ENCODE measurements at places on chromosomes 16 and 17.

DNA sequence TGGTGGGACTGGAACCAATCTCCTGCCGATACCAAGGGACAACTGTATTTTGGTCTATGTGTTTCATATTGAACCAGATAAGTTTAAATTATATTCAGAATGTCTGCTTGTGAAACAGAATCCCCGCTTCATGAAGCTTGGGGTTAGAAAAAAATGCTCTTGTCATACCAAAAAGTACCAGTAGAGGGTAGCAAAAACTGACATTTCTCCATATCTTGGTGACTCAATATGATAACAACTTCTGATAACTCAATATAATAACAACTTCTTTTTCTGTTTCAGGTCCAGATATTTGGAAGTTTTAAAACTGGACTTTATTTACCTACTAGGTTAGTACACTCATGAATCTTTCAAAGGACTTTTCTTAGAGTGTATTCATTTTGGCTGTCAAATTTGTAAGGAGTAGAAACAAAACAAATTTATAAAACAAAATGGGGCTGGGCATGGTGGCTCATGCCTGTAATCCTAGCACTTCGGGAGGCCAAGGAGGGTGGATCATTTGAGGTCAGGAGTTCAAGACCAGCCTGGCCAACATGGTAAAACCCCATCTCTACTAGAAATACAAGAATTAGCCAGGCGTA, 52.3 kb upstream of the ADCY7 start:
- DNase-seq, result peak; percentile 52

DNA sequence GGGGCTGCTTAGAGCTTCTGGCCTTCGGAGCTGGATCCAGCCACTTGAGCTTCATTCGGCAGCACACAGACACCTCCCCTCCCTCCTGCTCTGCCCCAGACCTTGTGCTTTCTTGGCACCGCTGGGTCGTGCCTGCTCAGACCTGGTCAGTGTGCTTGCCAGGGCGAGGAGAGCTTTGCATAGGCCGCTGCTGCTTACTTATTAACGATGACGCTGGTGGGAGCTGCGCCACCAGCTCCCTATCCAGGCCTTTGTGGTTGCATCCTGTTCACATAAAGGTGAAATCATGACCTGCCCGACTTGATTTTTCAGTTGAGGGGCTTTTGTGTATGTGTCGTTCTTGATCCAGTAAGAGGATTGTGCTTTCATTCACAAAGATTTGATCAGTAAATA, 101.1 kb downstream of the MSI2 start:
- no peak for DNase-seq

DNA sequence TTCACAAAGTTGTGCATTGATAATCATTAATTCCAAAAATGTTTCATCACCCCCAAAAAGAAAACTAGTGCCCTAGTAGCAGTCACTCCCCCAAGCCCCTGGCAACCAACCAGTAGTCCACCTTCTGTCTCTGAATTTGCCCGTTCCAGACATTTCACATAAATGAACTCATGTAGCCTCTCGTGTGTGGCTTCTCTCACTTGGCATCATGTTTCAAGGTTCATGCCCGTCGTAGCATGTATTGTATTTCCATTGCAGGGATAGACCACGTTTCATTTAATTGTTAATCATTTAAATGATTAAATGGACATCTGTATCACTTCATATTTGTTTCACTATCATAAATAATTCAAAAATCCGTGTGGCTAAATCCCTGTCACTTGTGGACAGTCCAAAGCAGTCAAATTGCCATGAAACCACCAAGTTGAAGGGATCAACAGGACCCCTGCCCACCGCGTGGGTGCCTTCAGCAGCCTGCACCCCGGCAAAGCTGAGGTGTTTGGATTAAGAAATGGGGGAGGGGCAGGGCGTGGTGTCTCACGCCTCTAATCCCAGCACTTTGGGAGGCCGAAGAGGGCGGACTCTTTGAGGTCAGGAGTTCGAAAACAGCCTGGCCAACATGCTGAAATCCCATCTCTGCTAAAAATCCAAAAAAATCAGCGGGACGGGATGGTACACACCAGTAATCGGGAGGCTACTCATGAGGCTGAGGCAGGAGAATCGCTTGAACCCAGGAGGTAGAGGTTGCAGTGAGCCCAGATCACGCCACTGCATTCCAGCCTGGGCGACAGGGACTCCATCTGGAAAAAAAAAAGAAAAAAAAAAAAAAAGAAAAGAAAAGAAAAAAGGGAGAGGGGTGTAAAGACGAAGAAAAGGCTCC, 8.7 kb upstream of the FLYWCH2 start:
- peak; percentile 14 for DNase-seq

- DNase-seq, result no peak
Observed at GRCh38 chr16:27724482-27725235, 174.7 kb downstream of the KATNIP start.

DNA sequence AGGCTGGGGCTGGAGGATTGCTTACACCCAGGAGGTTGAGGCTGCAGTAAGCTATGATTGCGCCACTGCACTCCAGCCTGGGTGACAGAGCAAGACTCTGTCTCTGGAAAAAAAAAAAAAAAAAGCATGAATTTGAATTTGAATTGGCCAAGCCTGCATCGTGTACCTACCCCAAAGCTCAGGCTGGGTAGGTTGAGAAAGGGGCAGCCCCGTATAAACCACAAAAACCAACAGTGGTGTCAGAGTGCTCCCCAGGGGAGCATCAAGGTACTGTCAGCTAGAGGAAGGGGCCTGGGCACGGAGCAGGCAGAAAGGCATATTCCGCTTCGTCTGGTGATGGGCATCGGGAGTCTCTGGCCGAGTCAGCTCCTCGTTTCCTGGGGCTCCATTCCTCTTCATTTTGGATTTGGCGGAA, 40.9 kb downstream of the RAP1GAP2 start:
- no peak for DNase-seq

GRCh38 chr17:4739122-4740024, at the start of the genes CXCL16 and ZMYND15:
Gene CXCL16, minus strand, starts transcription at chr17:4739928. Its CDS starts 589 bp downstream, at chr17:4739339.
Gene ZMYND15, plus strand, starts transcription at chr17:4739833. Its CDS starts 716 bp downstream, at chr17:4740549.
- DNase-seq, result no peak

DNA sequence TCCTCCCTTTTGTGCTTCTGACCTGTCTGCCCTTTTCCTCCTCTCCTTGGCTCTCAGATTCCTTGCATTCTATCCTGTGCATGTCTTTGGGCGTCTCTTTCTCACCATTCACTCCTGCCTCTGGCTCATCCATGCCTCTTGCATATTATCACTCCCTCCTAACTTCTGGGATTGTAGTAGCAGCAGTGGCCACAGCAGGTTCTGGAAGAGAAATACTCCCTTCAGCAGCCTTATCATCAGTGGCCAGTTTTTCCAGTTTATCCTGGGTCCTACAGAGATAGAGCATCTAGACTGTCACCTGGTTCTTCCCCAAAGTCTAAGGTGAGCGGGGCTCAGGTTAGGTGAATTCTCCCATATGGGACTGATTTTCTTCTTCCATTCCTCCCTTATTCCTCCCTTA, 354.0 kb upstream of the CCL2 start:
- no peak for DNase-seq

DNA sequence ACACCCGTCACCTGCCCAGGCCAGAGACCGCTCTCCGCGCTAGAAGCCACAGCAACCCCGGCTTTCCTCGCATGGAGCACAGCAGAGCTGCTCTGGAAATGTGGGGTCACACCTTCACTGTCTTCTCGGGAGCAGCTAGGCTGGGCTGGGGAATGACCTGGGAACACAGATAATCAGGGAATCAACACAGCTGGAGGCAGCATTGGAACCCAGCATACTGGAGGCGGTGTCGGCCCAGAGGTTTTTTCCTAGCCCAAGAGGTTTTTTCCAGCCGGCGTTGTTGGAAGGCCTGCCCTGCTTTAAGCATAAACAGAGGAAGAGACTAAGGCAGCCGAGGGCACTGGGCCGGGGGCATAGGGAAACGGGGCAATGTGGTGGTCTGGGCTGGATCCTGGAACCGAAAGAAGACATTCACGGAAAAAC, 791 bp upstream of the PLD6 start:
- DNase-seq, result no peak

GRCh38 chr17:64920419-64921172, 1.3 kb upstream of the LRRC37A3 start:
- no peak for DNase-seq

- DNase-seq, result peak; percentile 84
Observed at GRCh38 chr17:49315551-49316257, 46.3 kb downstream of the ZNF652 start.

DNA sequence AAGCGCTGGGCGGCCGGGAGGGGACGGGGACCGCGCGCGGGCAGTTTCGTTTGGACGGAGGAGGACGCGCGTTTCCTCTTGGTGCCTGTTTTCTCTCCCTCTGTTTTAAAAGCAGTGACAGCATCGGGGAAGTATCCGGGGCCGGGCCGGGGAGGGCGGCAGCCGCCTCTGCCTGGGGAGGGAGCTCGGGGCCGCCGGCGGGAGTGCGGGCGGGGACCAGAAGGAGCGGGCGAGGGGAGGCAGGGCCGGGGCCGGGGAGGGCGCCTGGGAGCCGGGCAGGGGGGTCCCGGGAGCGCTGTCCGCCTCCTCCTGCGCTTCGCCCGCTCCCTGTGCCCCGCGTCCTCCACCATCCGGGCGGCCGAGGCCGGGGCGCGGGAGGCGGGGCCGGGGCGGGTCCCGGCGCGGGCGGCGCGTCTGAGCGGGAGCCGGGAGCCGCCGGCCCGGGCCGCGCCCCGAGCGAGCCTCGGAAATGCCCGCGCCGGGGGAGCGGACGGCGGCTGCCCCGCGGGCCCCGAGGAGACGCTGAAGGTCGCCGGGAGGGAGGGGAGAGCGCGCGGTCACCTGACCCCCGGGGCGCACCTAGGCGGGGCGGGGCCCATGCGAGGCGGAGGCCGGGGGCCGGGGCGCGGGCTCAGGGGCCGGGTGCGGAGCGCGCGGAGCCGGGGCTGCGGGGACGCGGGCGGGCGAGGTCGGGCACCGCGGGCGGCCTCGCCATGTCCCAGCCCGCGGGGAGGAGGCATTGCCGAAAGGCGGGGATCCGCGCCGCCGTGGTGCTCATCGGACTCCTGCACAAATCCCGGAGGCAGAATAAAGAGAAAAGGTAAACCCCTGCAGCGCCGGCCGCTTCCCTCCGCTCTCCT, 57.3 kb downstream of the RAP1GAP2 start:
- peak; percentile 16 for DNase-seq

DNA sequence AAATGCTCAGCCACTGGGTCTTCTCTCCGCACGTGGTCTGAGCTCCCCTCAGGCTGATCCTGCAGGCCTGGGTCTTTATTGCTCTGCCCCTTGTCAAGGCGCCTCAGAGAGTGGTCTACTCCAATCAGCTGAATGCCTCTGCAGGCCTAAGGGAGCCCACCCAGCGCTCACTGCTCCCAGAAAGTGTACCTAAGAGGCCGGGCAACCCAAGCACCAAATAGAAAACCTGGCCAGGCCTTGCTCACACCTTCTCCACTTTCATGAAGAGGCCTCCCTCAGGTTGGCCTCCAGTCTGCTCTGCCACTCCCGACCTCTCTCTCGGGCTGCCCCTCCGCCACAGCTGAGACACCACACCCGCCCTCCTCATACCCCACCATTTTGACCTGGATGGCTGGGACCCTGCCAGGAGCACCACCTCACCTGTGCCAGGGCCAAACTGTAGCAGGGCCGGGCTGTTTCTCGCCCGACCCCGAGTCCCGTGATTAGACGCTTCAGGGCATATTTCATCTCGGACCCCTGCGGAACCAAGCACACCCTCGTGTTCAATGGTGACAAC, 665 bp downstream of the MYBBP1A start:
- DNase-seq, result no peak

- no peak for DNase-seq
Observed at GRCh38 chr17:9517396-9517795, 58.2 kb downstream of the STX8 start.

- no peak for DNase-seq
Observed at GRCh38 chr16:10812312-10813098, 6.1 kb downstream of the TVP23A start.

- DNase-seq, result no peak
Observed at GRCh38 chr17:32370426-32370825, 20.5 kb downstream of the ZNF207 start.

GRCh38 chr17:37096071-37096470, 147.3 kb downstream of the AATF start:
- DNase-seq, result no peak

DNA sequence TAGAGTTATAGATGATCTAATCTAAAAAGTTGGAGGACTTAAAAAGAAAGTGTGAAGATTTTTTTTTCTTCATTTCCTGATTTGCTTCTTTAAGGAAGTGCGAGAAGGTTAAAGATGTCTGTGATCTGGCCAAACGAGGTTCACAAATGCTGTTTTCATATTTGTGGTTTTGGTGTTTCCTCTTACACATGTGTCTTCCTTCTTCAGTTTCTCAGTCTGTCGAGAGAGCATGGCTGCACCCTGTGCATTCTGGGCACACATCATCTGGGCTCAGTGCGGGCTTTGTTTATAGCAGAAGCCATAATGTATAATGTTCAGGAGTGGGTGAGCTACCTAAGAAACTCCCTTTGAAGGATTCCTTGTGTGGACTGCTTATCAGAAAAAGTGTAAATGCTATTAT, 260.4 kb upstream of the TBX2 start:
- peak; percentile 81 for DNase-seq

GRCh38 chr16:11757671-11758545, 15.3 kb upstream of the TXNDC11 start:
- peak; percentile 42 for DNase-seq

DNA sequence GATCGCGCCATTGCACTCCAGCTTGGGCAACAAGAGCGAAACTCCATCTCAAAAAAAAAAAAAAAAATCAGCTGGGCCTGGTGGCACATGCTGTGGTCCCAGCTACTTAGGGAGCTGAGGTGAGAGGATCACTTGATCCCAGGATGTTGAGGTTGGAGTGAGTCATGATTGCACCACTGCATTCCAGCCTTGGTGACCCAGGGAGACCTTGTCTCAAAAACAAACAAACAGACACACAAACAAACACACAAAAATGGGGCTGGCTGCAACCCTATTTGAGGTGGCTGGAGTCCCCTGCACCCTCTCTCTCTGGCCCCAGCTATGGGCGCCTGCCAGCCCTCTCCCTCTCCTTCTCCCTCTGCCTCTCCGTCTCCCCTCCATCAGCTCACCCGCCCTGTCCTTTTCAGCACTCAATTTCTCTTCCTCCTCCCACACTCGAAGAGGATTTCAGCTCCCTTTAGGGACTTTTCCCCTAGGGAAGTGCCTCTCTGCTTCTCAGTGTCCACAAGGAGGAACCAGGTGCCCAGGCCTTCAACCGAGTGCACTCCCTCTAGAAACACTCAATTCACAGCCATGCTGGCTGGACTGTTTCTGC, 17.5 kb upstream of the TFAP4 start:
- peak; percentile 36 for DNase-seq

DNA sequence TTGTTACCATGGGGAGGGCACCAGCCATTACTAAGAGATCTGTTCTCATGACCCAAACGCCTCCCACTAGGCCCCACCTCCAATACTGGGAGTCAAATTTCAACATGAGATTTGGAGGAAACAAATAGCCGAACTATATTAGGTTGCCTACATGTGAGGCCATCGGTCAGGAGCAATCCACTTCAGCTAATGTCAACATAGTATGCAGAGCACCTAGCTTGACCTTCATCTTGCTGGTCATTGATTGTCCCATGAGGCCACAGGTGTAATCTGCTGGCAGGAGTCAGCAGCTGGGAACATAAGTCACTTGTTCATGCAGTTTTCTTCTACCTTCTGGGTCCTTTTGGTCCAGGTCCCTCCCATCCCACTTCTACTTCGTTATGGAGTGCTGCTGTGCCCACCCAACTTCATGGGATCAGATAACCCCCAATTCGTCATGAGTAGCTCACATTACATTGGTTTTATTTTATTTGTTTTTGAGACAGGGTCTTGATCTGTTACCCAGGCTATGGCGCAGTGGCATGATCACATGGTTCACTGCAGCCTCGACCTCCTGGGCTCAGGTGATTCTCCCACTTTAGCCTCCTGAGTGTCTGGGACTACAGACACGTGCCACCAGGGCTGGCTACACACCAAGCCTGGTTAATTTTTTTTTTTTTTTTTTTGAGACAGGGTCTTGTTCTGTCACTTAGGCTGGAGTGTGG, 5.9 kb upstream of the KPNA2 start:
- DNase-seq, result no peak
